ENCODE measurements at places on chromosomes 11 and 22. TPM values are rescaled to one million over a fixed set of nuclear protein-coding genes. Genes with fewer than 3 reads are reported as not detected.

Gene POU2AF2
- total RNA-seq, result not detected

Gene PATE4
- total RNA-seq, result not detected

Gene PATE2
- total RNA-seq, result not detected

Gene TRIM64C
- not detected for total RNA-seq

Gene SERHL2
- 0.24 TPM for total RNA-seq

Gene OSBPL5
- 6.4 TPM for total RNA-seq

Gene GRIK4
- total RNA-seq, result not detected

Data from A549 treated with GW870086 at 1 μM for 4 hours (cell line).